COLO829 (cell line): ENCODE measurements at places on chromosomes 4 and X.

DNA sequence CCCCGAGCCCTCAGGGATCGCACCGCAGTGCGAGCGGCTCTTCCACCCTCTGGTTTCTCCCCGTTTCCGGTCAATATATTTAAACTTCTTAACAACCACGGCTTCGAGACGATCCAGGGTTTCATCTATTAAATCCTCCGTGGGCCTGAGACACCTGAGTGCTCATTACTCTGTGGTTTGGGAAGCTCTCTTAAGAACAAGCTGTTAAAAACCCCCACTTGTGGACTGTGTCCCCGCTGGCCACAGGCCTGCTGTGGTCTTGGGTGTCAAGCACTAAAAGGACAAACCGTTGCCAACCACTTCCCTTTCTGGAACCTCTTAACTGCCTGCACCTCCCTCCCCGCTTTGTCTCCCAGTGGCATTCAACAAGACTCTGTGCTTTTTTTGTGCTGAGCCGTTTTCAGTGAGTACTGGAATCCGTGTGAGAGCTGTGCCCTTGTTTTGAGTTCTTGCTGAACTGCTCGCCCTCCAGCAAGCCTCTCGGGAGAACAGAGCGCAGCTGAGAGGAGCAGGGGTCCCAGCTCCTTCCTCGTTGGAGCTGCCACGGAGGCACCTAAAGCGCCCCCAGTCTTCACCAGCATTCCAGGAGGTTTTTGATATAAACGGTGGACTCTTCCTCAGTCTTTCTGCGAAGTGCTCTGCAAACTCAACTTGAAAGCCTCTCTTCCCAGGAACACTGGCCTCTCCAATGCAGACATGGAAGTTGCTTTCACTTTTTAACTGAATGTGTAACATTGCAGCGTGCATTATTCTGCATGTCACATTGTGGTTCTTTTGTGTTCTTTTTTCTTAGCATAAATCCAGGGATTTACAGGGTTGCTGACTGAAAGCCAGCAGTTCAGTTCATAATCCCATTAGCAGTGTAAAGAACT is 691 bp upstream of the IGFBP7 start:
- DNase-seq, result no peak

DNA sequence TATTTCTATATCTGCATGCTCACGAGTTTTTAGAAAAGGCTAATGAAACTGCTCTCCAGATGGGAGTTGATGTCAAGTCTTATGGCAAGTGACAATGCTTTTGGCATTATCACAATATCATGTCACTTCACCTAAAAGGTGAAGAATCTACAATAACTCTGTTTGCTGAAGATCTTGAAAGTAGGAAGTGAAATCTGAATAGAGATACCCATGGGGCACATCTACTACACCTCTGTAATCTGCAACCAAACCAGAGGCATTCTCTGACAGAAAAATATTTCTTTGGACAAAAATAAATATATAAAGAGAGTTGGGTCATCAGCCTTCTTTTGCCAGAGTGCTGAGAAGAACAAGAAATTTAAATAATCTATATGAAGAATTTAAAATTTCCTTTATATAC is 3.9 kb upstream of the VAMP7 start:
- no peak for DNase-seq

GRCh38 chr4:150773729-150774449 is 191.9 kb downstream of the MAB21L2 start:
- DNase-seq, result no peak

- DNase-seq, result no peak
Observed at GRCh38 chr4:184807256-184807655, 18.5 kb downstream of the ACSL1 start.
